ENCODE measurements at places on chromosomes 2 and 18.
A peak's percentile ranks its signal among the peaks of the same experiment; 100 is the strongest.

DNA sequence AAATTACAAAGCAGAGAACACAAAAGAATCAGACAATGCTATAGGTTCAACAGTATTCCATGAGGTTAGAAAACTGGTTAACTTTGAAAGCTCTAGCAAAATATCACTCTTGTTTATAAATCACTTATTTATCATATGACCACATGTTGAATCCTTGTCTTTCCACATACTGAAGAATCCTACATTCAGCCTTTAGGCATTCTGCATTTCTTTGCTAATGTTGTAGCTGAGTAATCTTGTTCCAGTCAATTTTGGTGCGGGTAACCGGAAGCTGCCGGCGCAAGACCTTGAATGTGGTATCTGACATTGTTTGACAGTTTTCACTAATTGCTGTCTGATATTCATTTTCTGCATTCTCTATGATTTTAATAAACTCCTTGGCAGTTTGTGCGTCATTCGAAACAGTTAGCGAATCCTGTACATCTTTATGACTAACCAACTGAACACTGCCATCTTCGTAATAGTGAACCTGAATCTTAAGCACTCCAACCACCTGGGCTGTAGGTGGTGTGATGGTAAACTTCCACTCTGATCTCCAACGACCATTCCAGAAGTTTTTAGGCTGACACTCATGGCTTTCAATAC lies 154.1 kb downstream of the BAZ2B start:
- no peak overlapping the region for H3K27ac ChIP-seq
- no peak overlapping the region for H3K4me3 ChIP-seq
- DNase-seq: no peak

GRCh38 chr2:20156836-20157192 lies 68.1 kb downstream of the SDC1 start:
- no peaks in the 10 kb centered on the region for H3K27me3 ChIP-seq
- DNase-seq: no peak
- H3K4me3 ChIP-seq: no peak overlapping the region
- no peak overlapping the region for H3K27ac ChIP-seq

DNA sequence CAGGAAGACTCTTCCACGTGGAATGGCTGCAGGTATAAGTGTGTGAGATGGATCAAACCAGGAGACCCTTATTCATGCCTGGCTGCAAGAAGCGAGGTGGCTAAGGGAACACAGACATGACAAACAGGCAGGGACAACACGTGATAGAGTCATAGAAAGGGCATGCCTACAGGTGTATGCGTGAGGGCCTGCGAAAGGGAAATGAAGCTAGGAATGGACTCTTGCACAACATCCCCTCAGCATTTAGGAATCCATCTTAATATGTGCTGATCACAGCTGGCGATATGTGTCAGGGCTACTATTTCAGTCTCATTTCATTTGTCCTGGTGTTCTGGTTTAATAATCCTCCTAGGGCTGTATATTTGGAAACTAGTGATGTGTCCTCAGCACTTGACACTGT lies 291.2 kb downstream of the MYT1L start:
- no peak overlapping the region for H3K27ac ChIP-seq
- no peak for DNase-seq
- no peaks in the 10 kb centered on the region for H3K27me3 ChIP-seq
- H3K4me3 ChIP-seq: no peak overlapping the region
- no peaks in the 10 kb centered on the region for H3K4me1 ChIP-seq
- H3K36me3 ChIP-seq: no peaks in the 10 kb centered on the region

GRCh38 chr2:230814616-230815015 lies 50.1 kb upstream of the ITM2C start:
- H3K4me3 ChIP-seq: no peak overlapping the region
- H3K4me1 ChIP-seq: peaks cover 3% of the 10 kb centered on the region
- DNase-seq: no peak
- H3K27ac ChIP-seq: no peak overlapping the region
- H3K27me3 ChIP-seq: no peaks in the 10 kb centered on the region

- no peaks in the 10 kb centered on the region for H3K27me3 ChIP-seq
- H3K4me3 ChIP-seq: no peak overlapping the region
- no peak for DNase-seq
- no peaks in the 10 kb centered on the region for H3K36me3 ChIP-seq
- no peak overlapping the region for H3K27ac ChIP-seq
- H3K4me1 ChIP-seq: no peaks in the 10 kb centered on the region
Measured at GRCh38 chr2:88168386-88168785, 1.8 kb upstream of the THNSL2 start.

- no peaks in the 10 kb centered on the region for H3K36me3 ChIP-seq
- DNase-seq: no peak
- H3K4me1 ChIP-seq: peaks cover 9% of the 10 kb centered on the region
Measured at GRCh38 chr2:169822785-169823392, 1.8 kb downstream of the METTL5 start.

GRCh38 chr2:217326238-217327022 lies 466.6 kb upstream of the TNP1 start:
- no peaks in the 10 kb centered on the region for H3K4me1 ChIP-seq
- H3K4me3 ChIP-seq: no peak overlapping the region
- no peak for DNase-seq
- no peaks in the 10 kb centered on the region for H3K36me3 ChIP-seq
- H3K27me3 ChIP-seq: no peaks in the 10 kb centered on the region

GRCh38 chr2:46776687-46777327 lies 138.8 kb downstream of the MCFD2 start:
- H3K36me3 ChIP-seq: no peaks in the 10 kb centered on the region
- DNase-seq: peak; percentile 26
- peaks cover 7% of the 10 kb centered on the region for H3K4me1 ChIP-seq
- no peak overlapping the region for H3K27ac ChIP-seq
- no peak overlapping the region for H3K4me3 ChIP-seq

GRCh38 chr18:60021556-60021955 lies 121.8 kb downstream of the PMAIP1 start:
- H3K27ac ChIP-seq: no peak overlapping the region
- no peaks in the 10 kb centered on the region for H3K4me1 ChIP-seq
- no peak for DNase-seq
- H3K27me3 ChIP-seq: no peaks in the 10 kb centered on the region

- no peak overlapping the region for H3K27ac ChIP-seq
- H3K4me1 ChIP-seq: no peaks in the 10 kb centered on the region
- H3K36me3 ChIP-seq: no peaks in the 10 kb centered on the region
- H3K27me3 ChIP-seq: no peaks in the 10 kb centered on the region
Measured at GRCh38 chr2:238006510-238006909, 39.7 kb downstream of the UBE2F start.

DNA sequence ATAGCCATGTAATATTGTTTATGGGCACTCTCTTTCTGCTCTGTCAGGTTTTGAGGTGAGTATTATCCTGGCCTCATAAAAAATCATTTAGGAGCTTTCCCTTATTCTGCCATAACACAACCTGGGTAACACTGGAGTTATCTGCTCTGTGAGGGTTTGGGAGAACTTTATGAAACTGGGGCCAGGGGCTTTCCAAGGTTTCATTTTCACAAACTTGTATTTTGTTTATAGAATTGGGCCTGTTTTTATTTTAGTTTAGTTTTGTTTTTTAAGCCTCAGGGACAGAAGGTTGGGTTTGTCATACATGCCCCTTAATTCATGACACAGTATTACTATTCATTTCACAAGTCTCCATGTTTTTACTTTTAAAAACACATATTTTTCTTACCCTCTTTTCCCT lies 83.5 kb downstream of the IRS1 start:
- H3K27me3 ChIP-seq: no peaks in the 10 kb centered on the region
- H3K27ac ChIP-seq: no peak overlapping the region
- H3K4me1 ChIP-seq: no peaks in the 10 kb centered on the region
- no peak for DNase-seq
- no peaks in the 10 kb centered on the region for H3K36me3 ChIP-seq
